Tibial artery (tissue), 4 donors: ENCODE measurements at places on chromosomes 4 and X.

DNA sequence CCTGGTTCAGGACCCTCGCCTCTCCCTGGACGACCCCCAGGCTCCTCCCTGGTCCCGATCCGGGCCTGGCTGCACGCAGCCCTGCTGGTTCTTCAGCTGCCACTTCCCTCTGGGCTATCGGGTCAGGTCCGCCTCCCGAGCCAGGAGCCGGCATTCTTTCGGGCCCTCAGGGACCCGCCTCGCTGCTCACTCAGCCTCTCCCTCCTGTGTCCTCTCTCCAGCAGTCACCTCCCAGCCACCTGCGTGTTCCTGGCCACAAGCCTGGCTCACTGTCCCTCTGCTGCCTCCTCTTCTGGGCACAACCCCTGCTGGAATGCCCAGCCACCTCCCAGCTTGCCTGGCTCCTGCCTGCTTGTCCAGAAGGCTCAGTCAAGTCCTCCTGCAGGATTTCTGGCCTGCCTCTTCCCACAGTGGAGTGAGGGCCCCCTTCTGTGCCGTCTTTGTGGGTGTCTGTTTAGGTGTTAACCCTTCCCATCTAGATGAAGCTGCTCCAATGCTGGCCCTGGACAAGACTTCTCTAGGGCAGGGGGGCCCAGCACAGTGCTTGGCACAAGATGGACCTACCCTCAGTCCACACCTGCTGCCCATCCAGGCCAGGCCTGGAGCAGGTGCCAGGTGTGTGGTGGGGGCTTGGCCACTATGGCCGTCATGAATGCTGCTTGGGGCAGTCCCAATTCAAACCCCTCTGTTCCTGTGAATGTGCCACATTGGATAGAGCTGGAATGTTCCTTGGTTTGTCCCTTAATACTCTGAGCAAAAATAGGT, 2.2 kb downstream of the WFS1 start:
- H3K27me3 ChIP-seq = no peaks in the 10 kb centered on the region
- peak overlapping the region; percentile 89 for H3K27ac ChIP-seq
- peaks cover 73% of the 10 kb centered on the region for H3K4me1 ChIP-seq
- no peaks in the 10 kb centered on the region for H3K36me3 ChIP-seq

- no peak overlapping the region for H3K4me3 ChIP-seq
- H3K27ac ChIP-seq = no peak overlapping the region
- DNase-seq = no peak
- no peaks in the 10 kb centered on the region for H3K27me3 ChIP-seq
These were observed 14.2 kb downstream of the VEGFC start for GRCh38 chr4:176778491-176778890.

DNA sequence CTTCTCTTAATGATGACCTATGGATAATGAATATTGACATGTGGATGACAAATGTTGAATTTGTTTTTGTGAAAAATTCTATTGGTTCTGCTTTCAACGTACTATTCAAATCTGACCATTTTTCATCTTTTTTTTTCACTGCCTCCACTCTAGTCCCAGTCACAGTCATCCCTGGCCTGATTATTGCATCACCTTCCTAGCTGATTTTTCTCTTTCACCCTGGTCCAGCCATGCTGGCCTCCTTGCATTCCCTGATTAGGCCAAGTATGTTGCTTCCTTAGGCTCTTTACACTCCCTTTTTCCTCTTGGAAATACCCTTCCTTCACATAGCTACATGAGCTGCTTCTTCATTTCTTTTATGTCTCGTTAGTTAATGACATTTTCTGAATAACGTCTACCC, 58.1 kb upstream of the MAP9 start:
- H3K27me3 ChIP-seq = no peaks in the 10 kb centered on the region
- no peaks in the 10 kb centered on the region for H3K36me3 ChIP-seq
- no peaks in the 10 kb centered on the region for H3K4me1 ChIP-seq

- H3K27me3 ChIP-seq = no peaks in the 10 kb centered on the region
- no peaks in the 10 kb centered on the region for H3K4me1 ChIP-seq
- H3K27ac ChIP-seq = no peak overlapping the region
These were observed 508.6 kb upstream of the EPHA5 start for GRCh38 chr4:66178906-66179305.

DNA sequence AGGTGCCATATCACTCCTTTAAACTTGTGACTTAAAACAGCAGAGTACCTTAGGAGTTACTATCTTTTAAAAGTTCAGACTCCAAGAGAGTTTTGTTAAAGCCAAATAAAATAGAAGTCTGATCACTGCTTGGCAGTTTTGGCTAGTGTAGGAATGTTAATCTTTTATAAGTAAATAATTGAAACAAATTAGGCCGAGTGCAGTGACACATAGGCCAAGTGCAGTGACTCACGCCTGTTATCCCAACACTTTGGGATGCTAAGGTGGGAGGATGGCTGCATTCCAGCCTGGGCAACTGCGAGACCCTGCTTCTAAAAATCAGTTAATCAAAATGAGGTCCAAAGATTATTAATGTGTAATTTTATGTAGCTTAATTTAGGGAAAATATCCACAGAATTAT, 37.2 kb downstream of the WDR44 start:
- H3K4me1 ChIP-seq = no peaks in the 10 kb centered on the region
- no peaks in the 10 kb centered on the region for H3K27me3 ChIP-seq
- no peak overlapping the region for H3K4me3 ChIP-seq
- DNase-seq = no peak
- no peaks in the 10 kb centered on the region for H3K36me3 ChIP-seq
- H3K27ac ChIP-seq = no peak overlapping the region
